ACHN (cell line): ENCODE measurements at places on chromosomes 11 and 22.

- DNase-seq: no peak
These were observed 2.4 kb upstream of the TMEM132A start for GRCh38 chr11:60921777-60922335.

DNA sequence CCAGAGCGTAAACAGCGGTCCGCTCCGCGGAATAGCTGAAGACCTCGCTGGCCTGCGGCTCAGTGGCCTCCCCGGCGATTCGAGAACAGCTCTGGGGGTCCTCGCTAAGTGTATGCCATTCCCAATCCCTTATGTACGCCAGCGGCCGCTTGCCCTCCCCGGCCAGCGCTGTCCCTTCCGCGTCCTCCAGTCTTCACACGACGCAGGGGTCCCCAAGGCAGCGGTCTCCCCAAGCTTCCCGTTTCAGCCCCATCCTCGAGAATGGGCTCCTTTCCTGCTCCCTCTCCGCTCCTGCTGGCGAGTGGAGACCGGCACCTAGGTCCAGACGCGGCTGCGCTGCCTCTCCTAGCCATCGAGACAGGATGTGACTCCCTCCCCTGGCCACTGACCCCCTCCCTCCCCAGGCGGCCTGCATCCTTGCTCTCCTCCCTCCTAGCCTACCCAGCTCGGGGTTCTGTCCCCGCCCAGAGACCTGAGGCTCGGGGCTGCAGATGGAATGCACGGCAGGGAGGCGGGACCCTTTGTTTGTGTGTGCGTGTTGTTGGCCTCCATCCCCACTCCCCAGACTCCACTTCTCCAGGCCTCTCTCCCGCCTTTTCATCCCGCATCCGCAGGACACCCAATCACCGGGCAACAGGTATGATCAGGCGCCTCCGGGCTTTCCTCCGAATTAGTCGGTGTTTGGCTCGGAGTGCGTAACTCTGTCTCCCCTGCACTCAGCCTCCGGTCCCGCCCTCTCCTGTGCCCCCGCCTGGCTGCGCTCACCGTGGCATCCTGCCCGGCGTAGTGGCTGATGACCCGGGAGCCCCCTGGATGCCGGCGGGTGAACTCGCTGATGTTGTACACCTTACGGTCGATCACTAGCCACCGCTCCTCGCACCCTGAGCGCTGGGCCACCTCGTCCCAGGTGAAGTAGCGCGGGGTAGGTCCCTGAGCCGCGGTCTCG is 740 bp downstream of the FADS1 start:
- peak; percentile 74 for DNase-seq

GRCh38 chr22:35517207-35517606 is 23.4 kb upstream of the RASD2 start:
- no peak for DNase-seq

DNA sequence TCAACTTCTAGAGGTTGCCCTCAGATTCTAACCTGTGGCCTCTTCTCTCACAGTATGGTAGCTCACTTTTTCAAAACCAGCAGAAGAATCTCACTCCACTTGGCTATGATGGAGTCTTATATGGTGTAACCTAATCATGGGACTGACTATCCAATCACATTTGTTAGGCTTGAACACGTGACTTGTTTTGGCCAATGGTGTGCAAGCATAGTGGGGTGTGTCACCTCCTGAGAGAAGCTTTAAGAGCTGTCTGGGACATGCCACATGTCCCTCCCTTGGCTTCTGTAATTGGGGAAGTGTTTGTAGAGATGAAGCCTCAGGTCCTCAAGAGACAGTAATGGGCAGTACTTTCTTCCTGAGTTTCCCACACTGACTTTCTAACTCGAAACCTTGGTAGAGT is 12.8 kb upstream of the SMIM38 start:
- DNase-seq: no peak

DNA sequence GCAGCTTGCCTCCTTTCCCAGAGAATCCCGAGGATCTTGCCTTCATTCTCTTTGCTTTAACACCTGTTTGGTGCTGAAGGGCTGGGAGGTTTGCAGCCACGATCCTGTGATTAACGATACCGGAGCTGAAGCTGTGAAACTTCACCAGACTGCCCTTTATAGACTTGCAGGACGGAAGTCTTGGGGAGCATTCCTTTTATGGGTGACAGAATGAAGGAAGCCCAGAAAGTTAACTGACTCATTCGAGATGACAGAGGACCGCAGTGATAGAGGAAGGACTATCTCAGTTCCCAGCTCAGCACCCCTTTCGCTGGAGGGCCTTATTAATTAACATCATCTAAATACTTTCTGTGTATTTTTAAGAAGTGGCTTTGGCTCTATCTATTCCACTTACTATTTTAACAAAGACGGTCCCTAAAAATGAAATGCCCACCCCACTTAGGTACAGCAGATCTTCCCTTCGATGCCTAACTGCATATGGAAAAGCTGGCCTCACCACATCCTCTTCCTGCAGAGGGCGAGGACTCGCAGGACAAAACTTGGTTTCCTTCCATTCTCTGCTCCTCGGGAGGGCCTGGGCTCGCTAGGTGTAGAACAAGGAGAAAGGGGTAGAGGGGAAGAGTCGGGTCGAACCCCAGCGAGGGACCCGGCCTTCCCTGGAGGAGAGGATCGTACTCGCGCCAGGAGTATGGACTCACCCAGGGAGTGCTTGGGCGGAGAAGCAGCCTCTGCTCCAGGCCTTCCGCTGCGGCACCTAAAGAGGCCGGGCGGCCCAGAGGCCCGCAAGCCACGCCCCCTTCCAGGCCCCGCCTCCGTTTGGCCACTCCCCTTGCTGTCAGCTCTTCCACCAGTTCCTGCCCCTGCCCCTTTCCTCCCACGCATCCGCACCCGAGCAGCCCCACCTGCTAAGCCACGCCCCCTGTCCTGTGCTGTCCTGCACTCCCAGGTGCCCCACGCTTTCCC is 30.7 kb upstream of the USP47 start:
- no peak for DNase-seq

DNA sequence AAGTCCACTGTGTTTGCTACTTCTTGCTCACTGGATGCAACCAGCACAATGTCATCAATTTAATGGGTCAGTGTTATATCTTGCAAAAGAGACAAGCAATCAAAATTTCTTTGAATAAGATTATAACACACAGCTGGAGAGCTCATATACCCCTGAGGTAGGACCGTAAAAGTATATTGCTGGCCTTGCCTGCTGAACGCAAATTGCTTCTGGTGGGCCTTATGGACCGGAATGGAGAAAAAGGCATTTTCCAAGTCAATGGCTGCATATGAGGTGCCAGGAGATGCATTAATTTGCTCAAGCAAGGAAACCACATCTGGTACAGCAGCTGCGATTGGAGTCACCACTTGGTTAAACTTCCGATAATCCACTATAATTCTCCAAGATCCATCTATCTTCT is 119.1 kb downstream of the ZNF280B start:
- no peak for DNase-seq

DNA sequence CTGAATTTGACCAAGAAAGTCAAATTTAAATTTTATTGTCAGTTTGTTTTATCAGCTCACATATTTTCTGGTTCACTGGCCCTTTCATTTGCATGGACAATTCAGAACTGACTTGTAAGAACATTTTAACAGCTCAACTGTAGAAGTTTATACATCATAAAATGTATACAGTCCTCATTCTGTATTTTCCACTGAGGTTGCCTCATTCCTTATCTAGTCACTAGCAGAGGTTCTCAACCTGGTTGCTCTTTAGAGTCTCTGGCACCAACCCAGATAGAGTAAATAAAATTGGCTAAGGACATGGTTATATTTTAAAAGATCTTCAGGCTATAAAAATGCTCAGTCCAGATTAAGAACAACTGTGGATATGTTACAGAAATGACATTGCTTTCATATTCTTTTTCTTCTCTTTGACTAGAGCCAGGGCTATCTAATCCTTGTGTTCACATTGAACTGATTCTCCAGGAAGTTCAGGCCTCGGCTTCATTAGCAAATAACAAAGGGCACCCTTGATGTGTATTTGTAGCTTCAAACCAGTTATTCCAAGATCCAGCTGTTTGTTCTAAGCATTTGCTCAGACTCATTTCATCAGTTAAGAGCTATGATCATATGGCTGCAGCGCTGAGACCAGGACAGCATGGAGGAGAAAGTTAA is 782.5 kb downstream of the ETS1 start:
- no peak for DNase-seq

DNA sequence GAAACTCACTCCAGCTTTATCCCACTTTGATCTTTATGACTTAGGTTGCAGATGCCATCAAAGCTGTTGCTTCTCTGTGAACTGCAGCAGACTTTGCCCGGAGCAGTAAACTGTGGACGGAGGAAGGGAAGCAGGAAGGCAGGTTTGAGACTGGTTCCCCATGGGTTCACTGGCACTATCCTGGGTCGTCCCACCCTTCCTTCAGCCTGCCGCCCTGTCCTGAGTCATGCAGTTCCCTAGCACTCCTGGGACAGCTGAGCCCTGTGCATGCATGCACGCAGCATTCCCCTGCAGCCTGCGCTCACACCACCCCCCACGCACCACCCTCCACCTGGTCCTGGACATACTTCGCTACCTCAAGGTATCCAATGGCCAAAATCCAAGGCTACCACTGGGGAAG is 23.5 kb upstream of the P2RY2 start:
- DNase-seq: no peak

DNA sequence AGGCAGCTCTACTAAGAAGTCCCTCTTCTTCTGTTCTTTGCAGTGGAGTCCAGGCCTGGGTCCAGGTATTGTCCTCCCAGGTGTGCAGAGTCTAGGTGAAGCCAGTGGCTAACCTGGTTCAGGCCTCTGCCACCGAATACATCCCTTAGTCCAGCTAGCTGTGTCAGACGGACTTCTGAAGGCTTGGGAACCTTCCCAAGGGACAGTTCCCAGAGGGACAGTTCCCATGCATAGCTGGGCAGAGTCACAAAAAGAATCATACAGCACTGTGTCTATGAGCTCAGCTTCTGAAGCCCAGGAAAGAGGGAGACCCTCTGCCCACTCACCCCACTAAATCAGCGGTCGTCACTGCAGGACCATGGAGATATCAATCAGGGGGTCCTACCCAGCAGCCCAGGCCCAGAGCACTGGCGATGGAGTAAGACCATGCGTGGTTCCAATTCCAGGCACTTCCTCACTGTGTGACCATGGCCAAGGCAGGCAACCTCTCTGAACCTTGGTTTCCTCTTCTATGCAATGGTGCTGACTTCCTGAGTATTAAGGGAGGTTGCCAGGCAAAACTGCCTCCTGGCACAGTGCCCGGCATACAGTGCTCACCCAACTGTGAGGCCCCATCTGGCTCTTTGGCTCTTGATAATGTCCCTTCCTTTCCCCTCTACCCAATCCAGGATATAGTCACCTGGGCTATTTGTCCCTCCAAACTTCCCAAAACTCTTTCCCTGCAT is 3.4 kb downstream of the MS4A10 start:
- DNase-seq: peak; percentile 15

DNA sequence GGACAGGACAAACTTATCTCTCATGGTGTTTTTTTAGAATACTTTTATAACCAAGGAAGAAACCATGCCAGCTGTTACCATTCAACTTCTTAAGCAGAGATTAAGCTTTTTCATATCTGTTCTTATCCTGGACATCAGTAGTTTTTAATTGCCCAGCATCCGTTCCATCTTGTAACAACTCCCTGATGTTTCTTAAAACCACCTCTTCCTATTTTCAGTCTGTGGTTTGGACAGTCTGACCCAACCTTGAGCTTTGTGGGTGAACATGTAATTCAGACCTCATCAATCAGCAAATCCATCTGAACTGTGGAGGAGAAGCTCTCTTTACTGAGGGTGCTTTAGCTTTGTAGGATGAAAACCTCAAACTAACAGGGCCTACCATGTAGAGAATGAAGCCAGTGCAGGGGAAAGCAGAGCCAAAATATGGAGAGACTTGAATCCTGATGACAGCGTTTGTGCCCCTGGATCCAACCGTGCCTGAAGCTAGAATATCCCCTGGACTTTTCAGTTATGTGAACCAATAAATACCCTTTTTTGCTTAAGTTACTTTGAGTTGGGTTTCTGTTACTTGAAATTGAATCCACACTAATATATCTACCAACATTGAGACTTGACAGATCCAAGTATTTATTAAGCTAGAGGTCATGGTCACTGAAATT is 9.4 kb downstream of the TUG1 start:
- no peak for DNase-seq

- no peak for DNase-seq
These were observed 198.8 kb upstream of the KIRREL3 start for GRCh38 chr11:127199306-127199801.

- no peak for DNase-seq
These were observed 88.0 kb upstream of the E2F8 start for GRCh38 chr11:19328586-19329311.

- peak; percentile 25 for DNase-seq
These were observed 716 bp downstream of the AMOTL1 start for GRCh38 chr11:94768602-94769541.

DNA sequence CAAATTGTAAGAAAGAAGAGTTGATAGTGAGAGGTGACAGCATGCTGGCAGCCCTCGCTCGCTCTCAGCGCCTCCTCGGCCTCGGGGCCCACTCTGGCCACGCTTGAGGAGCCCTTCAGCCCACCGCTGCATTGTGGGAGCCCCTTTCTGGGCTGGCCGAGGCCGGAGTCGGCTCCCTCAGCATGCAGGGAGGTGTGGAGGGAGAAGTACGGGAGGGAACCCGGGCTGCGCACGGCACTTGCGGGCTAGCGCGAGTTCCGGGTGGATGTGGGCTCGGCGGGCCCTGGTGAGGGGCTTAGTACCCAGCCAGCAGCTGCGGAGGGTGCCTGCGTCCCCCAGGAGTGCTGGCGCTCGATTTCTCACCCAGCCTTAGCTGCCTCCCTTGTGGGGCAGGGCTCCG is 539.7 kb upstream of the CCDC179 start:
- no peak for DNase-seq

GRCh38 chr11:60221181-60221580 is 21.8 kb downstream of the MS4A4E start:
- DNase-seq: no peak

DNA sequence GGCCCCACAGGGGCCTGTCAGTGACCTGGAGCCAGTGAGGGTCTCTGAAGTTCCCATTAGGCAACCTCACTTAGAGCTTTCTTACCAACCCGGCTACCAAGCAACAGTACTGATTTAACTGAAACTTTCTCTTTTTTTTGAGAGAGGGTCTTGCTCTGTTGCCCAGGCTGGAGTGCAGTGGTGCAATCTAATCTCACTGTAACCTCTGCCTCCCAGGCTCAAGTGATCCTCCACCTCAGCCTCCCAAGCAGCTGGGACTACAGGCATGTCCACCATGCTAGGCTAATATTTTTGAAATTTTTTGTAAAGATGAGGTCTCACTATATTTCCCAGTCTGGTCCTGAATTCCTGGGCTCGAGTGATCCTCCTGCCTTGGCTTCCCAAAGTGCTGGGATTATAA is 42.5 kb downstream of the ARFGAP3 start:
- DNase-seq: no peak
